ENCODE measurements at places on chromosomes 2 and 18. TPM values are rescaled to one million over a fixed set of nuclear protein-coding genes. Genes with fewer than 3 reads are reported as not detected.

DNA sequence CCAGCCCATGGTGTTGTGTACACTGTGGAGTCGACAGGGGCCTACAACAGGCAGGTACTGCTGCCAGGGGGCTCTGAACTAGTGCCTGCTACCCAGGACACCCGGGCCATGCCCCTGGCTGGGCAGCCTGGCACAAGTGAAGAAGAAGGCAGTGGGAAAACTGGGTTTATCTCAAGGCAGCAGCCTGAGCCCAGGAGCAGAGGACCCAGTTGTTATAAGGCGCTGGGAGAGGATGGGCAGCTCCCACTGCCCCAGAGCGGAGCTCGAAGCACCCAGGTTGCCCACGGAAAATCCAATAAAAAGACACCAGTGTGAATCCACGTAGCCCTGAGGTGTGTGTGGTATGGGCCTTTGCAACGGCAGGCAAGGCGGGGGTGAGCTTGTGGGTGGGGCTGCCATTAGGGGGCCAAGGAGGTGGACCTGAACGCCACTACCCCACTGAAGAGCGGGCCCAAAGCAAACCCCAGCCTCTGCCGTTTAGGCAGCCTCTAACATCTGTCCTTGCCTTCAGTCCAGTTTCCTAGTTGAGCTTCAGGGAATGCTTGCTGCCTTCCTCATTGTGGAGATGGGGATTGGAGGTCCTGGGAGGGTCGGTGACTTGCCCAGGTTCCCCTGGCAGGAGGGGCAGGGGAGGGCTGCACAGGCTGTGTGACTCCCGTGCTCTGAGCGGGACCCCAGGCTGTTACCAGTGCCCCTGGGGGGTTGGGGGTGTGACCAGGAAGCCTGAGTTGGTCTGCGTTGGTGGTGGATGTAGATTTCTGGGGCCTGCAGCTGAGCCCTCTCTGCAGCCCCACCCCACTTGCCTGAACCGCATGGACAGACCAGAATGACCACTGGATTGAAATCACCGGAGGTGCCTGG lies 16.0 kb downstream of the ARID5A start:
- H3K4me1 ChIP-seq: no peaks in the 10 kb centered on the region
- no peak overlapping the region for H3K27ac ChIP-seq
- H3K27me3 ChIP-seq: no peaks in the 10 kb centered on the region
- H3K4me3 ChIP-seq: no peak overlapping the region
- no peak for DNase-seq
- peaks cover 34% of the 10 kb centered on the region for H3K36me3 ChIP-seq

Gene FRZB
- 0.30 TPM for total RNA-seq

DNA sequence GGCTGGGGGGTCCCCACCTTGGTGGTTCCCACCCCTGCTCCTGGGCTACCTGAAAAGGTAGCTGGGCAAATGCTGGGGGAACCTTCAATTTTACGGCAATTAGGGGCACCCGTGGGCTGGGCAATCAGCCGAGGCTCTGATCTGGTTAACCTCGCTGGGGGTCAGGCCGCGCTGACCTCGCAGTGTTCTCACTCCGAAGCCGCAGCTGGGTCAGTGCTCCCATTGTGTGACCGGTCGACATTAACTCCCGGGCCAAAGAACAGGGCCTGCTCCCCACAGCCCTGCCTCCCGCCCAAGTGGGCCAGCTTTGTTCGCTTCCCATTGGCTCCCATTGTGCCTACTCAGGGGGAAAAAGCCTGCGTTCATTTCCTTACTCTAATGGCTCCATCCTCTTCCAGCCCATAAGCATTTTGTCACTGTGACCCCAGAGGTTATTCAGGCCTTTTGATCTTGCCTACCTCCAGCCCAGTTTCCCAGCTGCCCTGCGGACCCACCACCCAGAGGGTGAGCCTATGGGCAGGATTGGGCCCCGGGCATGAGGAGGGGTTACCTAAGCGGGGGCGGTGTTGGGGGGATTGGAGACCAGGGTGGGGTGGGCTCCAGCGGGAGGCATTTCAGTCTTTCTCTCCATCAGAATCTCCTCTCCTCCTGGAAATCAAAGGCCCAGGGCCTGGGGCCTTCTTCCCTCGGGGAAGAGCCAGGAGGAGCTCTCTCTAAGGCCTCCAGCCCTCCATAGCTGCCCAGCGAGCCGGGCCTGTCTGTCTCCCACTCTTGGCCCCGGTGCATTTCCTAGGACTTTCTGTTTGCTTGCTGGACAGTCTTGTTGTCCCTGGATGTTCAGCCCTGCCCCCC lies 90.1 kb downstream of the MYCN start:
- no peak overlapping the region for H3K27ac ChIP-seq
- no peaks in the 10 kb centered on the region for H3K27me3 ChIP-seq
- no peak overlapping the region for H3K4me3 ChIP-seq
- no peak for DNase-seq
- H3K4me1 ChIP-seq: no peaks in the 10 kb centered on the region

GRCh38 chr18:12862874-12863482 lies 21.1 kb downstream of the PTPN2 start:
- H3K4me1 ChIP-seq: no peaks in the 10 kb centered on the region
- no peaks in the 10 kb centered on the region for H3K36me3 ChIP-seq
- H3K27ac ChIP-seq: no peak overlapping the region
- no peak overlapping the region for H3K4me3 ChIP-seq

DNA sequence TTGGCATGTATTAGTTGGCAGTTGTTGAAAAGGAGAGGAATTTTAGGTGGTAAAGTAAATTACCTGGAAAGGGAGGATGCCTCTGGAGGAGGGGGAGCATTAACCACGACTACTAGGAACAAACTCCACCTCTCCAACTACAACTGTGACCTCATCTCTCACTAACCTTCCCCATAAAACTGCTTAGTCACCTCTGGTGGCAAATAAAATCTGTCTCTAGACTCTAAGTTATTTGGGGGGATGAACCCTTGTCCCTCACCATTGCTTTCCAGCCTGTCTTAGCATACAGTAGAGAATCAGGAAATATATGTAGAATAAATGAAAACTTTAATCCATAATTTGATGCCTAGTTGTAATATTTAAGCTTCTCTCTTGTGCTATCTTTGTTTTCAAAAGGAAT lies 27.6 kb upstream of the MYO1B start:
- no peaks in the 10 kb centered on the region for H3K27me3 ChIP-seq
- no peaks in the 10 kb centered on the region for H3K4me1 ChIP-seq
- H3K27ac ChIP-seq: no peak overlapping the region
- H3K4me3 ChIP-seq: no peak overlapping the region
- no peaks in the 10 kb centered on the region for H3K36me3 ChIP-seq

Gene C2orf80
- not detected for total RNA-seq

Gene PTPRN
- 42.0 TPM for total RNA-seq

GRCh38 chr2:177618255-177619253 lies 226.0 kb downstream of the AGPS start:
- peak; percentile 93 for DNase-seq
- no peaks in the 10 kb centered on the region for H3K27me3 ChIP-seq
- peak overlapping the region; percentile 73 for H3K27ac ChIP-seq
- peak overlapping the region; percentile 78 for H3K4me3 ChIP-seq
- H3K36me3 ChIP-seq: no peaks in the 10 kb centered on the region
- H3K4me1 ChIP-seq: no peaks in the 10 kb centered on the region

Gene CREG2
- total RNA-seq: 0.55 TPM

GRCh38 chr18:51666763-51667191 lies 469.3 kb upstream of the MEX3C start:
- no peak overlapping the region for H3K27ac ChIP-seq
- peak; percentile 57 for DNase-seq
- H3K27me3 ChIP-seq: no peaks in the 10 kb centered on the region
- no peaks in the 10 kb centered on the region for H3K4me1 ChIP-seq
- H3K36me3 ChIP-seq: no peaks in the 10 kb centered on the region
- no peak overlapping the region for H3K4me3 ChIP-seq

Gene COMMD1
- total RNA-seq: 54.6 TPM
